ENCODE measurements at places on chromosomes 12 and 14.

DNA sequence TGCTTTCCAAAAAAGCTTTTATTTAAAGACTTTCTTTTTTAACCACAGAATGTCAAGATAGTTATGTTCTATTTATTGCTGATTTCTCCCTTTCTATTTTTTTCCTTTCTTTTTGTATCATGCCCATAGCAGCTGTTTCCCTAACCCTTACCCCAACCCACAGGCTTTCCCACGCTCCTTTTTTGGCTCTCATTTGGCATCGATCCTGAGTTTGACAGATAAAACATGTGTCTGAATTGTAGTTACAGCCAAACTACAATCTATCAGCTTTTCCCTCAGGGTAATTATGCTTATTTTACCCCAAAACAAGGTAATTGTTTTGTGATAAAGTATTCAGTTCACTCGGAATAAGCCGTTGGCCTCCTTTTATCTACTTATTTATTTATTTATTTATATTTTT lies 46.7 kb downstream of the PDE3A start:
- H3K27me3 ChIP-seq, result no peaks in the 10 kb centered on the region
- no peak overlapping the region for H3K4me3 ChIP-seq
- H3K4me1 ChIP-seq, result no peaks in the 10 kb centered on the region
- DNase-seq, result no peak
- H3K27ac ChIP-seq, result peak overlapping the region; percentile 7

- H3K27me3 ChIP-seq, result no peaks in the 10 kb centered on the region
- DNase-seq, result no peak
- no peak overlapping the region for H3K27ac ChIP-seq
- no peaks in the 10 kb centered on the region for H3K36me3 ChIP-seq
- no peak overlapping the region for H3K4me3 ChIP-seq
- no peaks in the 10 kb centered on the region for H3K4me1 ChIP-seq
Observed at GRCh38 chr12:39586816-39587215, 32.8 kb downstream of the ABCD2 start.

DNA sequence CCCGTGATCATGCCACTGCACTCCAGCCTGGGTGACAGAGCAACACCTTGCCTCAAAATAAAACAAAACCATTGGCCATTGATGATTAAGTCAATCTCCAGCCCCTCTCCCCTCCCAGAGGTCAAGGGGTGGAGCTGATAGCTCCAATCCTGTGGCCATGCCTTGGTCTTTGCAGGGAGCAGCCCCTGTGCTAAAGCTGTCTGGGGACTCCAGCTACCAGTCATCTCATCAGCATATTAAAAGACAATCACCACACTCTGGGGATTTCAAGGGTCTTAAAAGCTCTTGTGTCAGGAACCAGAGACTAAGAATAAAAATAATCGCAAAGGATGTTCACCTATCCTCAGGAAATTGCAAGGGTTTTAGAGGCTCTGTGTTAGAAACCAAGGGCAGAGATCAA lies 30.6 kb downstream of the HCAR2 start:
- H3K4me3 ChIP-seq, result no peak overlapping the region
- no peak for DNase-seq
- no peaks in the 10 kb centered on the region for H3K36me3 ChIP-seq
- H3K27ac ChIP-seq, result no peak overlapping the region

DNA sequence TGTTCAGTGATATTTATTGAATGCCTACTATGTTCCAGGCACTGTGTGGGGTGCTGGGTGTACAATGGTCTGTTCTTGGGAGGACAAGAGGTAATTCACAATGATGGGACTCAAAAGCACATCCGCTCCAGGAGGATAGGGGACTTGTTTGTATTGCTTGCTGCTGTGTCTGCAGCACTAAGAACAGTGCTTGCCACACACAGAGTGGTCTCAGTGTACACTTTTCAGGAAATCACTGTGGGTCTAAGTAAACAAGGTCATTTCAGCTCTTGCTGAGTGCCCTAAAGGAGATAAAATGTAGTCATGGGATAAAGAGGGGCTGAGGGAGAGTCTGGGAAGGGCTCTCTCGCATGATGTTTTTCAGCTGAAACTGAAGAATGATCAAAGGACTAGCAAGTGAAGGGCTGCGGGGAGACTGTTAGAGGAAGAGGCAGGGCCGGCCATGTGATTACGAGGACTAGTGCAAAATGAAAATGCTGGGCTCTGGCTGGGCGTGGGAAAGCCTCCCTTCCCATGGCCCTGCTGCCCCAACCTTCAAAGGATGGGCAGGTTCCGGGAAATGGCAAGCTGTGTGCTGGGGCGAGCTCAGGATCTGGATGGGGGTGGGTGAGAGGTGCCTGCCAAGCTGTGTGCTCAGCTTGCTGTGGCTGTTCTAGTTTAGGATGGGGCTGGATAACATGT lies 39.1 kb downstream of the ADCK1 start:
- H3K4me1 ChIP-seq, result no peaks in the 10 kb centered on the region
- no peaks in the 10 kb centered on the region for H3K27me3 ChIP-seq
- H3K36me3 ChIP-seq, result no peaks in the 10 kb centered on the region

GRCh38 chr14:22418631-22419030 lies 170.4 kb downstream of the DAD1 start:
- DNase-seq, result no peak
- no peak overlapping the region for H3K4me3 ChIP-seq
- H3K4me1 ChIP-seq, result no peaks in the 10 kb centered on the region
- H3K36me3 ChIP-seq, result no peaks in the 10 kb centered on the region
- H3K27me3 ChIP-seq, result no peaks in the 10 kb centered on the region

- H3K4me3 ChIP-seq, result no peak overlapping the region
- no peaks in the 10 kb centered on the region for H3K36me3 ChIP-seq
- no peak for DNase-seq
- H3K27ac ChIP-seq, result no peak overlapping the region
- no peaks in the 10 kb centered on the region for H3K27me3 ChIP-seq
- no peaks in the 10 kb centered on the region for H3K4me1 ChIP-seq
Observed at GRCh38 chr12:19397534-19397933, 41.8 kb upstream of the AEBP2 start.

DNA sequence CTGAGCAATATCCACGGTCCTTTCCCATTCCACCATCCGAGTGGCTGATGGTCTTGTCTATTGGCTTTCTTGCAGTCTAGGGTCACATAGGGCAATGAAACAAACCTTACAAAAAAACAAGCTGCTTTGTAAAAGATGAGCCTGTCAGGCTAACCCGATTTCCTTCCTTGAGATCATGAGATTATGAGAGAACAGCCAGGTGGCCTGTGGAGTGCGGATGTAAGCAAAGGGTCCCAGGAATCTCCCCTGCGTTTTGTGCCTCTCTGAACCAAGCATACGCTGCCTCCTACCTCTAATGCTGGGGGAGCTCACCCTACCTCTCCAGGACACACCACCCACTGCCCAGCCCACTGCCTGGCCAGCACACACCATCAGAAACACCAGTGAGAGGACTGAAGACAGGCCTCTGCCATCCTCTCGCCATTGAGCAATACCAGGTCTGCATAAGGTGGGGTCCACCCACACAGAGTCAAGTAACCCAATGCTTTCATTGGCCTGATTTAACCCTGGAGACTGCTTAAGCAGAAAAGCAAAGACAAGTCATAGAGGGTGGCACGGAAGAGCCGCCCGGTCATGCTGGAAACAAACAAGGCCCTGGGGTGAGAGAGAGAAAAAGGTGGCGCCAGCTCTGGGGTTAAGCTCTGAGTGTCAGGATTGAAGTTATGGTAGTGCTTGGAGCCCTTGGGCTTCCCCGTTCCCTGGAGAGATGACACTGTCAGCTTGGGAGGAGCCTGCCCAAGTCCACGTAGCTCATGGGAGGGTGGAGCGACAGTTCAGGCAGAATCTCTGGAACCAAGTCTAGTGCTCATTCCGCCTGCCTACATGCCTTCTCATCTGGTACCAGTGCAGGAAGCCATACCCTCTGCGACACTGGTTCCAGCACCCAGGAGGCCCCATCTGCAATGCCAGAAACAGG lies 46.6 kb downstream of the CALM1 start:
- no peak for DNase-seq
- no peaks in the 10 kb centered on the region for H3K27me3 ChIP-seq

DNA sequence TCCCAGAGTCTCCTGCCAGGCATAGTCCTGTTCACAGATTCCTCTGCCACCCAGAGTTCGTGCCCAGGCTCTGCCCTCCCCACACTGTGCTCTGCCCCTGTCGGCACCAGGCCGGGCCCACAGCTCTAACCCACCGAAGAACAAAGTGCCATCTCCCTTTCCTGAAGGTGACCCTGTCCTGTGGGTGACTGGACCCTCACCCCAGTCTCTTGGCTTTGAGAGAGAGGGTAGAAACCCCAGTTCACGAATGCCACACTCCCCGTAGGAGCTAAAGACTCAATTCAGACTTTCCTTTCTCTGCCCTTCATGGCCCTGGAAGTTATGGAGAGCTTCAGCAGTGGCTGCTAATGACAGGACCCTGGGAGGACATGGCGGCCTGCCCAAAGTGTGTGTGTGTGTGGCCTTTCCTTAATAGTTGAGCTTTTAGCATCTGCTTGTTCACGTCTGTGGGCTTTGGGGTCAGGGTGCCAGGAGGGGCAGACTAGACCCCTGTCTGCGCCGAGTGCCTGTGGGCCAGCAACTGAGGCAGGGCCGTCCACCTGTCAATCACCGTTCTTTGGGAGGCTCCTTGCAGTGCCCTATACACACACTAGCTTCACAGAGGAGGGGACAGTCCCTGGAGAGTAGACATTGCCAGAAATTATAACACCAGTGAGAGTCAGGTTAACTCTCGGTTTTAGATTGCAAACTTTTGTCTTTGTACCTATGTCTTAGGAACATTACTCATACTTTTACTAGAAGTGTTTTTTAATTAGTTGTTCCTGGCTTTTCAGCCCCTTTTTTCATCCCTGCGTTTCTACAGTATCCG lies 84.6 kb upstream of the DYNC1H1 start:
- peaks cover 32% of the 10 kb centered on the region for H3K4me1 ChIP-seq
- no peaks in the 10 kb centered on the region for H3K27me3 ChIP-seq
- no peak overlapping the region for H3K4me3 ChIP-seq
- H3K36me3 ChIP-seq, result peaks cover 40% of the 10 kb centered on the region
- H3K27ac ChIP-seq, result no peak overlapping the region

DNA sequence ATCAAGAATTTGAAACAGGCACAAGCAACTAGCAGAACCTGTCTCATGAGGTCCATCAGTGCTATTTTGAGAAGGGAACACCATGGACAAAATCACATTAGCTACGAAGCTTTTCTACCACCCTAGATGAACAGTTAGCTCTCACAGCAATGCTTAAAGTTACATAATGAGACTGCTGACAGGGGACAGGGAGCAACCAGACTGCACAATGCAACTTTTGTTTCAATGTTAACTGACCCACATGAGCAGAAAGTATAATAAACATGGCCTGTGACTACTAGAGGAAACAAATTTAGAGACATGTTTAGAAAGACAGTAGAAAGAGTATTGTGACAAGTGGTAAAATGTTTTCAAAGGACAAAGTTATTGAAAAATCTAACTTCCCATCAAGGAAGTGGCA lies 282.8 kb downstream of the CEP128 start:
- no peak for DNase-seq
- no peaks in the 10 kb centered on the region for H3K27me3 ChIP-seq
- H3K4me1 ChIP-seq, result no peaks in the 10 kb centered on the region
- H3K27ac ChIP-seq, result no peak overlapping the region
- no peak overlapping the region for H3K4me3 ChIP-seq
- no peaks in the 10 kb centered on the region for H3K36me3 ChIP-seq

DNA sequence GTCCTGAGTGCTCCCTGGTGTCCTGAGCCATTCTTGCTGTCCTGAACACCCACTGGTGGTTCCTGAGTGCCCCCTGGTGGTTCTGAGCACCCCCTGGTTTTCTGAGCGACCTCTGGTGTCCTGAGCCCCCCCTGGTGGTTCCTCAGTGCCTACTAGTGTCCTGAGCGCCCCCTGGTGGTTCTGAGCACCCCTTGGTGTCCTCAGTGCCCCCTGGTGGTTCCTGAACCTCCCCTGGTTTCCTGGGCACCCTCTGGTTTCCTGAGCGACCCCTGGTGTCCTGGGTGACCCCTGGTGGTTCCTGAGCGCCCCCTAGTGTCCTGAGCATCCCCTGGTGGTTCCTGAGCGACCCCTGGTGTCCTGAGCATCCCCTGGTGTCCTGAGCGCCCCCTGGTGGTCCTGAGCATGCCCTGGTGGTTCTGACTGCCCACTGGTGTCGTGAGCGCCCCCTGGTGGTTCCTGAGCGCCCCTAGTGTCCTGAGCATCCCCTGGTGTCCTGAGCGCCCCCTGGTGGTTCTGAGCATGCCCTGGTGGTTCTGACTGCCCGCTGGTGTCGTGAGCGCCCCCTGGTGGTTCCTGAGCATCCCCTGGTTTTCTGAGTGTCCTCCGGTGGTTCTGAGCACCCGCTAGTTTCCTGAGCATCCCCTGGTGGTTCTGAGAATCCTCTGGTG lies 473.1 kb downstream of the TMEM121 start:
- no peaks in the 10 kb centered on the region for H3K36me3 ChIP-seq
- DNase-seq, result peak; percentile 34

GRCh38 chr14:68740788-68741476 lies 51.9 kb downstream of the ZFP36L1 start:
- no peaks in the 10 kb centered on the region for H3K36me3 ChIP-seq
- peaks cover 10% of the 10 kb centered on the region for H3K4me1 ChIP-seq
- H3K27me3 ChIP-seq, result no peaks in the 10 kb centered on the region
- DNase-seq, result no peak

GRCh38 chr12:104276273-104277131 lies 27.0 kb upstream of the EID3 start:
- peaks cover 6% of the 10 kb centered on the region for H3K4me1 ChIP-seq
- H3K27ac ChIP-seq, result peak overlapping the region; percentile 77
- no peaks in the 10 kb centered on the region for H3K27me3 ChIP-seq
